Stimulated activated CD4-positive, alpha-beta T cell treated with anti-CD3 and anti-CD28 coated beads, Interleukin-1b, Interleukin-23, amount 100 ng/mL, for 4 hours (primary cell): ENCODE measurements at places on chromosomes 12 and 14.

- no peak for DNase-seq
Measured at GRCh38 chr14:77549451-77549850, 50.8 kb upstream of the ISM2 start.

DNA sequence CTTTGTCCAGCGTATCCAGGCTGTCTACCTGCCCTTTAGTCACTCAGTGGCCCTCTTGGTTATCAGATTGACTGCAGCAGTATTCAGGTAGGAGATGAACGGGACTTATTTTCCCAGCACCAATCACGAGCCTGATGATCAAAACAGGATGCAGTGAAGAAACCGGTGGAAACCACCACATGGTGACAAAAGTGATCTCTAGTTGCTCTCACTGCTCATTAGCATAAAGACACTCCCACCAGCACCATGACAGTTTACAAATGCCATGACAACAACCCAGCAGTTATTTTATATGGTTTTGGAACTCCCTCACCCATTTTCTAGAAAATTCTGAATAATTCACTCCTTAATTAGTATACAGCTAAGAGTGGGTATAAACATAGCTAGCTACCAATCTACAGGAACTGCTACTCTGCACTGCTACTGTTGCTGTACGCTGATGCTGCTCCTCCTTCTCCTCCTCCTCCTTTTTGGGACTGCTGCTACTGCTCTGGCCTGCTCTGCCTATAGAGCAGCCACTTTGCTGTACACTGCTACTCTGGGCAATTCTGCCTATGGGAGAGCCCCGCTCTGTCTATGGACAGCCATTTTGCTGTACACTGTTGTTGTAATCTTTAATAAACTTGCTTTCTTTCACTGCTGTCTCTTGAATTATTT is 142.5 kb upstream of the SSTR1 start:
- no peak for DNase-seq

DNA sequence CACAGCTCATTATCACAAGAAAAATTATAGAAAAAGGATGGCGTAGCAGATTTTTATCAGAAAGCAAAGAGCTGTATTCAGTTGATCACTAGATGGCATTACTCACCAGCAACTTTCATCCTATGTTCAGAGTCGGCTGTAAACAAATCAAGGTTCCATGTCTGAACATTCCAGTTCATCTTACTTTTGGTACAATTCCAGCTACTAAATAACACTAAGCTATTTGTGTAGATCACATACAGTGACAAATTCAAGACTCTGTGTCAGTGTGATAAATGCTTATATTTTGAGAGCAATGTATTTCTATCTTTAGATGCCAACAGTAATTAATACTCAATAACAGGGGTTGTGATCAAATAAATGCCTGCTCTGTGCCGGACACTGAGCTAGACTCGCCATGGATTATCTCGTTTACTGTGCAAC is 30.1 kb downstream of the NRDE2 start:
- no peak for DNase-seq

GRCh38 chr12:98446060-98446459 is 69.3 kb upstream of the TMPO start:
- no peak for DNase-seq

- DNase-seq: no peak
Measured at GRCh38 chr14:75697386-75697785, 36.3 kb downstream of the TTLL5 start.

GRCh38 chr14:63996016-63996415 is 143.2 kb downstream of the SYNE2 start:
- DNase-seq: no peak

GRCh38 chr12:57101892-57102695 is 9.1 kb downstream of the STAT6 start:
- no peak for DNase-seq

DNA sequence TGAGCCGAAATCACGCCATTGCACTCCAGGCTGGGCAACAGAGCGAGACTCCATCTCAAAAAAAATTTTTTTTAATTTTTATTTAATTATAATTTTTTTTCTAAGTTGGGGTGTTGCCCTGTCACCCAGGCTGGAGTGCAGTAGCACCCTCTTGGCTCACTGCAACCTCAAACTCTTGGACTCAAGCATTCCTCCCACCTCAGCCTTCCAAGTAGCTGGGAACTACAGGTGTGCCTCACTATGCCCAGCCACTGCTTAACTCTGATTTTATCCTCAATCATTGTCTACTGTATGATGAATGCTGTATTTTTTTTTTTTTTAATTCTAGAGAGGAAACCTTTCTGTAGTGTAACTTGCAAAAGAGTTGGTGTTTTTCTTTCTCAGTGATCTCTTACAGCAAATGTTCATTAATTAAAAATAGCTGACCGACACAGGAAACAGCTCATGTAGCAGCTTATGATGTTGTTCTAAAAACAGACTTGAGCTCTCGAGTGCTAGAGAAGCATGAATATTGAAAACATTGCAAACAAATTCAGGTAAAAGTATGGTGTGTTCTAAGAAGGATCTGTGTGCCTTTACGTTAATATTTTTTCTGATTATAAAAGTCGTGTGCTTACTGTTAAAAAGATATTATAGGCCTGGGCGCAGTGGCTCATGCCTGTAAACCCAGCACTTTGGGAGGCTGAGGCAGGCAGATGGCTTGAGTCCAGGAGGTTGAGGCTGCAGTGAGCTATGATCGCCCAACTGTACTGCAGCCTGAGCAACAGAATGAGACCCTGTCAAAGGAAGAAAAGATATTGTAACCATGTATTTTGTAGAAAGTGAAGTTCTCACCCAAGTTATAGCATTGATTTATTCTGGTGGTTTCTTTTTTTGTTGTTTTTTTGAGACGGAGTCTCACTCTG is 68.9 kb downstream of the FGD4 start:
- no peak for DNase-seq

DNA sequence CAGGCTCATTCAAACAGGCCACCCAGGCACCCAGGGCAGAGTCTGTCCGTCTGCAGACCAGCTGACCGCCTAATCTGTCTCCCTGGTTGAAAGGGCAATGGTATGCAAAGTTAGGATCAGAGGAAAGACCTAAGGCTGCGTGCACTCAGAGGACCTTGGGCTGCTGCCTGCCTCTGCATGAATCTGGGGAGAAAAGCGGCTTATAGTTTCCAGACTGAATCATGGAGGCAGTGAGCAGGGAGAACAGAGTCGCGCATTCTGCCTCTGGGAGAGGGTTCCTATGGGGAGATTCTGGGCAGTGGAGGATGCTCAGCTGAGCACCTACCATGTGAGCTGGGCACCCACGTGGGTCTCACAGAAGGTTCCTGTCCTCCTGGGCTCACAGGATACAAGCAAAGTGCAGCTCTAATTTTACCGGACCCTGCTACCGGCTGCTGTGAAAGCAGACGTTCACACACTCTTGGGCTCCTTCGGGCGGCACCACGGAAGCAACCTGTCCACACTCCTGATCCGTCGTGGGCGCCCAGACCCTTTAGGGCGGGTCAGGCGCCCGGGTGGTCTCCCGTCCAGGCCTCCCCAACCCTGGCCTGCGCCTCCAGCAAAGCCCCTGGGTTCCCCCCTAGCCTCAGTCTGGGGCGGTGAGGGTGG is 772 bp downstream of the SCARB1 start:
- DNase-seq: no peak

DNA sequence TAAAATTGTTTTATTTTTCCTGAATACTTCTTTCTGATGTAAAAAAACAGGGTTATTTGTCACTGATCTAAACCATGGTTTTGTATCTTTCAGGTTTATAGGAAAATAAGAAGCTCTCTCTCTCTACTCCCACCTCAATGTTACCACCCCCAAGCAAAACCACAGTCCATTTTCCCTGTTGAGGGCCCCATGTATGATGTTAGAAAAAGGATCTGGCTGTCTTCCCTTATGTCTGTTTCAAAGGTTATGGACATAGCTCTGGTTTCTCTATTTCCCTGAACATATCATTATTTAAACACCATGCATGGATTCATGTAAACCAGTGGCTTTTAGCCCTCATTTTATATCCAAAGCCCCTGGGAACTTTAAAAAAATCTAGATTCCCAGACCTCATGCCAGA is 649.0 kb upstream of the TBX3 start:
- no peak for DNase-seq

DNA sequence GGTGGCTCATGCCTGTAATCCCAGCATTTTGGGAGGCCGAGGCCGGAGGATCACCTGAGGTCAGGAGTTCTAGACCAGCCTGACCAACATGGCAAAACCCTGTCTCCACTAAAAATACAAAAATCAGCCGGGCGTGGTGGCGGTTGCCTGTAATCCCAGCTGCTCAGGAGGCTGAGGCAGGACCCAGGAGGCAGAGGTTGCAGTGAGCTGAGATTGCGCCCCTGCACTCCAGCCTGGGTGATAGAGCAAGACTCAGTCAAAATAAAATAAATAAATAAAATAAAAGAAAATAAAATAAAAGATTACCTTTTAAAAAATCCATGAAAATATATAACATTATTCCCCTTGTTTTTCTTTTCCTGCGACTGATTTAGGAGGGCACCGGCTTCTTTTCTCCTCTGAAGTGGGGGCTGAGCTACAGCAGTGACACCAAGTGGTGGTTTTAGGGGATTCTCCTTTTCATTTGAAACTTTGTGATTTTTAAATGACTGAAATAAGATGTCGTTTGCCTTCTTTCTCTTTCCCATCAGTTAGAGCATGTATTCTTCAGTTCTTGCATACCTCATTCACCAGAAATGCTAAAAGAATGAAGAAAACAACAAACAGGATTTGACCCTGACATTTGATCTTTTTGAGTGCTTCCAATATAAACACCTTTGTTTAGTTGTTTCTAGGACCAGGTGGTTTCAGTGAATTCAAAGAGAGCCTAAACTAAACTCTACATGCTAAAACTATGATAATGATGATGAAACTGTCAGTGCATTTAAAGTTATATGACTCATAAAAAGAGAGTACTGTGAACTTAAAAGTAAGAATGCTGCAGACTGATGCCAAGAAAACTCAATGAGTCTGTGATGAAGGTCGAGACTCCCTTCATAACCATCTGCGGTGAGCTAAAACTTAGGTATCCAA is 22.6 kb upstream of the PKP2 start:
- no peak for DNase-seq

DNA sequence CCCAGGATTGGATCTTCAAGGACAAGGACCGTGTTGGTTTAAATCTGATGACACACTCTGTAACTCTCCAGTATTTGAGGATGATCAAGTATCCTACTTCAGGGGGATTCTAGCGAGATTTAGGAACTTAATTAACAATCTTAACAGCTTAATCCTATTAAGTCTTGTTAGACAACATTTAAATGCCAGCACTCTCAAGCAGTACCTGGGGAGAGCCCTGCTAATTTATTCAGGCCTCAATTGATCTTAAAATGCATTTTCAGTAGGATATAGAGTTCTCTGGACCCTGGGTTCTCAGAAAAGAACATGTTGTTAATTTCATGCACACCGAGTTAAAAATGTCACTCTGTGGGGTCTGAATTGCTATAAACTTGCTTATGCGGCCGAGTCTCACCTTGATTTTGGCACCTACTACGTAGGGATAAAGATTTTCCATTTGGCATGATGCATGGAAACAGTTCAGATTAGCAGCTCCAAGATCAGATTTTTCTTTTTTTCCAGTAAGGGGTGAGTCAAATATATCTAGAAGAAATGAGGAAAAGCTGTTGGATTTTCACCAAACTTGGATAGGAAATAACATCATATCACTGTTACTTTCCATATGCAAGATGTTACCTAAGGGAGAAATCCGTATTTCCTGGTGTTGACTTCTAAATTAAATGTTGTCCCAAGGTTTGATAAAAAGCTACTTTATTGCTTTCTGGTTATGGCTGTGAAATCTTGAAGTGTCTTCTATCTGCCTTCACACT is 76.1 kb downstream of the SLC24A4 start:
- DNase-seq: no peak

- DNase-seq: no peak
Measured at GRCh38 chr14:68373124-68373646, 419.7 kb downstream of the ZFP36L1 start.
